ENCODE measurements at places on chromosomes 2 and 18. TPM values are rescaled to one million over a fixed set of nuclear protein-coding genes. Genes with fewer than 3 reads are reported as not detected.

- DNase-seq: no peak
Observed at GRCh38 chr2:74902281-74902860, 56.1 kb upstream of the POLE4 start.

DNA sequence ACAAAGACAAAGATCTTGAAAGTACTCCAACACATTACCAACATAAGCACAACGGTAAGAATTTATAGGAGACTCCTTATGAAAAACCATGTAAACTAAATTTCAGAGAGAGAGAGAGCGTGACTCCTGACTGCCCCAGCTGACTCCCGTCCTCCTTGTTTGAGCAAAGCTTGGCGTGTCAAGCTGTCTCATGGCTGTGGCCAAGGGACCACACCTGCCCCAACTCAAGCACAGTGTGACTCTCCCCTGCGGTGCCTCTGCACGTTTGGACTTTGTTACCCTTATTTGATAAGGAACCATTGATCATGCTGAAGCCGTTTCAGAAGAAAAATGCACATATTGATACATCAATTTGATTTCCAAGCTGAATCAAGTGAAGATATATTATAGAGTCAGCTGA is 124.8 kb downstream of the COL6A3 start:
- no peak for DNase-seq

GRCh38 chr2:222479859-222480258 is 55.5 kb downstream of the SGPP2 start:
- DNase-seq: no peak

Gene OSBPL6
- polyA plus RNA-seq: not detected

Gene IGFBP2
- polyA plus RNA-seq: not detected

DNA sequence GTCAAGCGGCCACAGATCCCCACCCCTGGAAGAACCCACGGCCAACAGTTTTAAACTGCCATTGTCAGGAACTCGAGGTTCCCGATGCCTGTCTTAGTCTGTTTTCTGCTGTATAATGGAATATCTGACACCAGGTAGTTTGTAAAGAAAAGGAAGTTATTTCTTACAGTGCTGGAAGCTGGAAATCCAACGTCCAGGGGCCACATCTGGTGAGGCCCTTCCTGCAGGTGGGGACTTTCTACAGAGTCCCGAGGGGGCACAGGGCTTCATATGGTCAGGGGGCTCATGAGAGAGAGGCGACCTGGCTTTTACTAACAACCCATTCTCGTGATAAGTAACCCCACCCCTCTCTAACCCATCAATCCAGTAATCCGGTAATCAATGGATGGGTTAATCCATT is 501.6 kb upstream of the MYT1L start:
- no peak for DNase-seq

- no peak for DNase-seq
Observed at GRCh38 chr18:9764011-9764481, 55.9 kb downstream of the RAB31 start.

Gene AP1S3
- polyA plus RNA-seq: 17.1 TPM

Gene CCNYL1
- polyA plus RNA-seq: 2.9 TPM

Gene CXCR4
- polyA plus RNA-seq: 4,283 TPM

- no peak for DNase-seq
Observed at GRCh38 chr2:164700390-164700789, 79.1 kb upstream of the GRB14 start.

GRCh38 chr2:43129676-43130547 is 96.5 kb downstream of the ZFP36L2 start:
- DNase-seq: peak; percentile 69

Gene LPIN1
- polyA plus RNA-seq: 12.8 TPM

GRCh38 chr2:157325786-157326185 is at the start of gene ERMN:
Gene ERMN (minus strand): TSS chr2:157325824. CDS start chr2:157325642, 182 bp downstream.
- DNase-seq: no peak

Gene G6PC2
- polyA plus RNA-seq: not detected

Gene UGT1A8
- polyA plus RNA-seq: not detected
